Activated T-cell treated with anti-CD3 and anti-CD28 coated beads, Interleukin-2, amount 50 U/mL, for 72 hours (primary cell): ENCODE measurements at places on chromosomes 2 and 18. TPM values are rescaled to one million over a fixed set of nuclear protein-coding genes. Genes with fewer than 3 reads are reported as not detected.

- peaks cover 7% of the 10 kb centered on the region for H3K4me1 ChIP-seq
- H3K27ac ChIP-seq: no peak overlapping the region
- peaks cover 3% of the 10 kb centered on the region for H3K36me3 ChIP-seq
- no peak for DNase-seq
- H3K27me3 ChIP-seq: no peaks in the 10 kb centered on the region
- no peak overlapping the region for H3K4me3 ChIP-seq
These were observed 53.3 kb upstream of the GULP1 start for GRCh38 chr2:188238386-188238785.

DNA sequence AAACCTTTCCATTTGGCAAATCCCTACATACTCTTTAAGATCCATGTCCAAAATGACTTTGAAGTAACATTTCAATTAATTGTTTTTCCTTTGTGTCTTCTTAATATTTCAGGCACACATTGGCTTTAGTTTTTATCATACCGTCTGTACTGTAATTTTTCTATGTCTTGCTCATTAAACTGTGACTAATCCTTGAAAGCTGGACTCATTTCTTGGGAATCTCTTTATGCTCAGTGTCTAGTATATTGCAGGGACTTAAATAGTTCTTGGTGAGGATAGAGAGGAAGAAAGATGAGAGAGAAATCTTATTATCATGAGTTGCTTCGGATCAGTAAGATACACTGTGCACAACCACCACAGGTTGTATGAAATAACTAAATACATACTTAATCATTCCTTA lies 448.3 kb upstream of the ST6GAL2 start:
- H3K27ac ChIP-seq: no peak overlapping the region
- DNase-seq: no peak
- H3K27me3 ChIP-seq: no peaks in the 10 kb centered on the region
- no peaks in the 10 kb centered on the region for H3K4me1 ChIP-seq

Gene HS1BP3
- total RNA-seq: 10.7 TPM

DNA sequence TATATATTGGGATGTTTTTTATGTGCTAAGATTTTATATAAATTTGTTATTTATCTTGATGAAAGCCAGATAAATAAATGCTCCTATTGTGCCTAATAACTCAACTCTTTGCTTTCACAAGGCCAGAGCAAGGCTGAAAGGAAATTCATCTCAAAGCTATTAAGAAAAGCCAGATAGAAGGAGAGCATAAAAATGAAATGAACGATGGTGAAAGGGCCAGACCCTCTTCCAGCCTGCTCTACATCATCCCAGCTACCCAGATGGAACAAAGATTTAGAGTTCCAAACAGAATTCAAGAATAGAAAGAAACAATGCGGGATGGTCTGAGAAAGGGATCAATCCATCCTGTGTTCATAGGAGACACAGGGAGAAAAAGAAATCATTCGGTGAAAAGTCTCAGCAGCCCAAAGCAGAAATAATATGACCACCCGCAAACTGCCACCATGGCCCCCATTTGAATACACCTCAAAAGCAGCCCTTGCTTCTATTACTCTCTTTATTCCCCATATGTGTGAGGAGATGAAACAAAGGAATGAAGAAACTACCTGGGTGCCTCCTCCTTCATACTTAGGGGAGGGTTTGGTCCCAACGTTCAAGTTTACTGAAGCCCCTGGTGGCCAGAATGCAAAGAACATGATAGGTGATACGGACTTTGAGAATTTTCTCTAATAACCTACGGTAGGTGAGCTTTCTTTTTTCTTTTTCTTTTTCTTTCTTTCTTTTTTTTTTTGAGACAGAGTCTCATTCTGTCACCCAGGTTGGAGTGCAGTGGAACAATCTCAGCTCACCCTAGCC lies 110.1 kb upstream of the FBXO11 start:
- no peak overlapping the region for H3K4me3 ChIP-seq
- H3K4me1 ChIP-seq: no peaks in the 10 kb centered on the region
- DNase-seq: no peak
- no peak overlapping the region for H3K27ac ChIP-seq

GRCh38 chr2:55096586-55096985 lies 46.3 kb upstream of the RTN4 start:
- no peak overlapping the region for H3K27ac ChIP-seq
- peaks cover 5% of the 10 kb centered on the region for H3K4me1 ChIP-seq
- H3K27me3 ChIP-seq: no peaks in the 10 kb centered on the region
- DNase-seq: no peak
- no peak overlapping the region for H3K4me3 ChIP-seq
- peaks cover 3% of the 10 kb centered on the region for H3K36me3 ChIP-seq

GRCh38 chr2:236988690-236989624 lies 96.7 kb upstream of the COPS8 start:
- H3K27ac ChIP-seq: no peak overlapping the region
- H3K27me3 ChIP-seq: peaks cover 37% of the 10 kb centered on the region
- H3K36me3 ChIP-seq: no peaks in the 10 kb centered on the region
- H3K4me3 ChIP-seq: no peak overlapping the region

Gene RGPD5
- 65.1 TPM for total RNA-seq

DNA sequence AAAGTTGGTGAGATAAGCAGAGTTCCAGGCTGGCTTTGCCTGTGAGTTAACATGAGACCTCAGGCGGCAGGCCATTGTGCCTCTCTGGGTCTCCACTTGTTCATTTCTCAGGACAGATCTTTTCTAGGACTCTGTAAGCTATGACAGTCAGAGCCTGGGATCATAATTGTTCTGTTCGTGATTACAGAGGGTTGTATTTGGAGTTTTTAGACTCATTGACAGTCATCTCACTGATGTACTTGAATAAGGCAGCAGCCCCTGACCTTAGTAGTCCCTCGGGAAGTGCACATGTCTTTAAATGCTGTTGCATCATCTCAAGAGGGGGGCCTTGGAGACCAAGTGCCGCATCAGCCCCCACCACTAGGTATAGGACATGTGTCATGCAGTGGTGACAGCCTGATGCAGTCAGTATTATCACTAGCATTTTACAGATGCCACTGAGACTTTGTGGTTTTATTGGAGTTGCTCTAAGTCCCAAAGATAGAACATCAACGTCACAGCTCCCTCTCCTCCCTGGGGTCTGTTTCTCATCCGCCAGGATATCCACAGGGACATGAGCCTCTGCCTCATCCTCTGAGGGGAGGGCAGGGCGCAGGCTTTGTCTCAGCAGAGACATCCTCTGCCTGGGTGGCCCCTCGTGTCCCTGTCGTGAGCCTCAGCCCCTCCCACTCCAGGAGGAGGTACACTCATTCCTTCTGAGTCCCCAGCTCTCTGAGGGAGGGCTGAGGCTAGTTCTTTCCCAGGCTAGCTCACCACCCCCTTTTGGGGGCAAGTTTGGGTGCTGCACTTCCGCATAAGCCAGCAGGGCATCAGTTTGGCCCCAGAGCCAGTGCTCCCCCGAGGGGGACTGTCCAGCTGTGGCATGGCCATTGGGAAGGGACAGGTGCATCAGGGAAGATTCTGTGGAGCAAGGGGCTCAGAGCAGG lies 14.1 kb downstream of the GLI2 start:
- H3K4me3 ChIP-seq: no peak overlapping the region
- no peak overlapping the region for H3K27ac ChIP-seq
- no peaks in the 10 kb centered on the region for H3K36me3 ChIP-seq
- H3K4me1 ChIP-seq: no peaks in the 10 kb centered on the region
- H3K27me3 ChIP-seq: no peaks in the 10 kb centered on the region
- DNase-seq: no peak

- H3K4me1 ChIP-seq: peaks cover 5% of the 10 kb centered on the region
- DNase-seq: no peak
- peaks cover 24% of the 10 kb centered on the region for H3K27me3 ChIP-seq
These were observed 31.0 kb downstream of the CELF4 start for GRCh38 chr18:37534627-37535026.

DNA sequence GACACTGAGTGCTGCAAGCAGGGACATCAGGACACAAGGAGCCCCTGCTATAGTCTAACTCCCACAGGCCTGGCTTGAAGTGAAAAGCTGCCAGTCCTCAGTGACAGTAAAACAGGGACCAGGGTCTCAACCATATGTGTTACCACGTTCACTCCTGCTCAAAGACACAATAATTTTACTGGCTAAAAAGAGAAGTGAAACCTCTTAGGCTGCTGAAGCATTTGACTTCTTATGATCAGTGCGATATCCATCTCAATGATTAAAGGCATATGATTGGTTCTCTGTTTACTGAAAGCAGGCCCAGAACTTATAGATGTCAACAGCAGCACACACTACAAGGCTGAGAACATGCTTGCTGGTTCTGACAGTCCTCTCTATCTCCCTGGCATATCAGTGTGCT lies 129.8 kb upstream of the LMAN1 start:
- DNase-seq: no peak
- no peaks in the 10 kb centered on the region for H3K36me3 ChIP-seq
- no peak overlapping the region for H3K4me3 ChIP-seq

Gene SIX3
- total RNA-seq: not detected

GRCh38 chr2:83844490-83844889 lies 614.6 kb downstream of the SUCLG1 start:
- DNase-seq: no peak
- H3K4me1 ChIP-seq: no peaks in the 10 kb centered on the region
- H3K36me3 ChIP-seq: no peaks in the 10 kb centered on the region
- no peaks in the 10 kb centered on the region for H3K27me3 ChIP-seq
- no peak overlapping the region for H3K4me3 ChIP-seq
- H3K27ac ChIP-seq: no peak overlapping the region

DNA sequence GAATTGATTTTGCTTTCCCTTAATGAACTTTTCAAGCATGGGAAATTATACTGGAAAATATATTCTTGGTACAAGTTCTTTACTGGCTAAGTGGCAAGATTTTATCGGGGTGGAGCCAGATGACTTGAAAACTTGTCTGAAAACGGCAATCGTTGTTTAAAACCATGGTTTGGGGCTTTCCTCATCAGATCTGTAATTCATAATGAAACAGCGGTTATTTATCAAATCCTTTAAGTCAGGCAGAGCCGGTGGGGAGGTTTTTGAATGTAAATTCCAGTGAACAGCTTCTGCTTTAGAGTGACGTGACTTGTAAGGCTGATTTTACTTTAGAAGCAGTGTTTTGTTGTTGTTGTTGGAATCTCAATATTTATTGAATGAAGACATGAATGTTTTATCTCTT lies 2.6 kb downstream of the SEC11C start:
- H3K36me3 ChIP-seq: no peaks in the 10 kb centered on the region
- peaks cover 69% of the 10 kb centered on the region for H3K4me1 ChIP-seq
- H3K27ac ChIP-seq: peak overlapping the region; percentile 98
- no peaks in the 10 kb centered on the region for H3K27me3 ChIP-seq
- DNase-seq: peak; percentile 47

GRCh38 chr2:101476605-101477208 lies 1.8 kb upstream of the RFX8 start:
- no peak overlapping the region for H3K4me3 ChIP-seq
- H3K27me3 ChIP-seq: peaks cover 37% of the 10 kb centered on the region
- peaks cover 1% of the 10 kb centered on the region for H3K36me3 ChIP-seq
- H3K4me1 ChIP-seq: peaks cover 29% of the 10 kb centered on the region
- no peak overlapping the region for H3K27ac ChIP-seq
- DNase-seq: no peak

- H3K4me3 ChIP-seq: no peak overlapping the region
- no peaks in the 10 kb centered on the region for H3K36me3 ChIP-seq
- H3K4me1 ChIP-seq: no peaks in the 10 kb centered on the region
- no peaks in the 10 kb centered on the region for H3K27me3 ChIP-seq
- no peak overlapping the region for H3K27ac ChIP-seq
These were observed 239.1 kb downstream of the SCG2 start for GRCh38 chr2:223363085-223363484.

DNA sequence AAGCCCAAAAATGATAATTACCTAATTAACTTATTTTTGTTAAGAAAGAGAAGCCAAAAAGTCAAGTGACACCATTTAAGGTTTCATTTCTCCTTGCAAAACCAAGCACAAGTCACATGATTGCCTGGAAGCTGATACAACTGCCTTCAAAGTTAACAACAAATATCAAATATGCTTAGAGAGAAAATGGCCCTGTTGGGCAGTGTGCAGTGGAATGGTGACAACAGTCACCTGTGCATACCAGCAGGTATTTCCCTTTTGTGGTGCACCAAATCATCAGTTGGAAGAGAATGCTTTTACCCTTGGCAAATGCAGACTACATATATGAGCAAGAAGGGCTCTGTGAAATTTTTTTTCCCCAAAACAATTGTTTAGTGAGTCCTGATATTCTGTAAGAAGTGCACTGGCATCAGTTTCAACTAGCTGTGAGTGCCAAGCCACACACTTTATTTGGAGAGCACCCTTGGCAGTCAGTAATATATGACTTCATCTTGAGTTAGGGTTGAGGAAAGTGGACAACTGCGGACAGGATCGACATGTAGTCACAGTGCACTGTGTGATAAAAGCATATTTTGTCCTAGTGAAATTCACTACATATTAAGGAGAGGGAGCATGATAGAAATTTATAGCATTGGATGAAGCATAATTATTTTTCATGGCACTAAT lies 74.9 kb upstream of the DOCK10 start:
- H3K4me3 ChIP-seq: no peak overlapping the region
- no peaks in the 10 kb centered on the region for H3K36me3 ChIP-seq
- no peak for DNase-seq

DNA sequence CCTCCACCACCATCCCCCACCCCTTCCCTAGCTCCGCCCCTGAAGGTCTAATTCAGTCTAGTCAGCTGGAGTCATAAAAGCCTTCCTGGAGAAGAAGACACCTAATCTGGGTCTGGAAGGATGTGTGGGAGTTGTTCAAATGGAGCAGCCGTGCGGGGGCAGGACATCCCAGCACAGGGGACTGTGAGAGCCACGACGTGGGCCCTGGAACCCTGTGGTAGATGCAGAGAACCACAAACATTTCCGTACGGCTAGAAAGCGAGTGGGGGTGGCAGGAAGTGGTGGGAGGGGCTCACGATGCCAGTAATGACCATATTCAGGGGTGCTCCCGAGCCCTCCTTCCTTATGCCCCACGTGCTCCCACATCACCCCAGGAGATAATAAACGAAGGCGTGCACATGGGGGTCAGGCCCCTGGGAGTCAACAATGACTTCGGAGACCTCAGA lies 20.9 kb upstream of the COL6A3 start:
- peaks cover 99% of the 10 kb centered on the region for H3K4me1 ChIP-seq
- H3K27me3 ChIP-seq: no peaks in the 10 kb centered on the region
- H3K36me3 ChIP-seq: peaks cover 4% of the 10 kb centered on the region
- DNase-seq: peak; percentile 86
- peak overlapping the region; percentile 22 for H3K27ac ChIP-seq

Gene TCF23
- total RNA-seq: not detected

- no peaks in the 10 kb centered on the region for H3K36me3 ChIP-seq
- H3K4me1 ChIP-seq: peaks cover 6% of the 10 kb centered on the region
- no peak for DNase-seq
- H3K27me3 ChIP-seq: peaks cover 6% of the 10 kb centered on the region
- H3K27ac ChIP-seq: no peak overlapping the region
These were observed 182.1 kb upstream of the ZEB2 start for GRCh38 chr2:144702051-144702450.

GRCh38 chr2:39313575-39313974 lies 69.8 kb upstream of the CDKL4 start:
- H3K4me1 ChIP-seq: no peaks in the 10 kb centered on the region
- no peaks in the 10 kb centered on the region for H3K36me3 ChIP-seq
- DNase-seq: no peak
- no peak overlapping the region for H3K27ac ChIP-seq

DNA sequence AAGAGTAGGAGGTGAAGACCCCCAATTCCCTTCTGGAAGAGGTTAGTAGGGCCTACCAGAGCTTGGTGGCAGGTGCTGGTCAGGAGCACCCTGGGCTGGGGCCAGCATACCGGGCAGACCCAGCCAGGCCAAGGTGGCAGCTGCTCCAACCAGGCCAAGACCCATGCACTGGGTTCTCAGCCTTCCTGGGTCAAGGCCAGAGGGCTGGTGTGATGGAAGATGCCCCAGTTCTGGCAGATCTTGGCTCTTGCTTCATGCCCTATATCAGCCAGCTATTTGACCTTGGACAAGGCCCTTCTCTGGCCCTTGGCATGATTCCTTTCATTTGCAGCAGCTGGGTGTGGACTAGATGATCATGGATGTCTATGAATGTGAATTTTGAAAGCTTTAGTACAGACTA lies 57.7 kb downstream of the PRKCE start:
- peaks cover 10% of the 10 kb centered on the region for H3K36me3 ChIP-seq
- H3K4me3 ChIP-seq: no peak overlapping the region
- no peaks in the 10 kb centered on the region for H3K27me3 ChIP-seq
- no peak overlapping the region for H3K27ac ChIP-seq
- no peaks in the 10 kb centered on the region for H3K4me1 ChIP-seq
